ENCODE measurements at places on chromosomes 2 and 18.

- peak; percentile 63 for DNase-seq
Observed at GRCh38 chr18:47215554-47216138, 35.8 kb downstream of the SKOR2 start.

GRCh38 chr2:135048122-135048521 lies 875 bp upstream of the MAP3K19 start:
- no peak for DNase-seq

DNA sequence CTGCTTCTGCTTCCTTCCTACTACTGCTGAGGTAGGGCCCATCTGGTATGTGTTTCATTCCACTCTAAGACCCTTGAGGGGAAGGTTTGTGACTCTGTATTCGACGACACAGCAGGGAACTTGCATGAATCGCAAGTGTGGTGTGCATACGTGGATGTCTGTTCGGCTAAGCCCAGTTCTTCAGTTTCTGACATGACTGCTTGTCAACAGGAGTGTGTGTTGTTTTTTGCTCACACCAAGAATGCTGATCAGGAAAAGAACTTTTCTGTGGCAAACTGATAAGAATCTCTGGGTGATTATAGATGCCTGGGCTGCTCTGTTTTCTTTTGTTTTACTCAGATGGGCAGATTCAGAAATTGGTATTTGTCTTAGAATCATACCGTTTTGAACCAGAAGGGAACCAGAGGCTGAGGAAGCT lies 22.0 kb downstream of the TNFRSF11A start:
- DNase-seq = no peak

- DNase-seq = no peak
Observed at GRCh38 chr18:7605705-7606104, 38.6 kb downstream of the PTPRM start.

- DNase-seq = peak; percentile 54
Observed at GRCh38 chr2:151891566-151892194, 63.5 kb upstream of the ARL5A start.

- DNase-seq = no peak
Observed at GRCh38 chr2:76050196-76050595, 339.5 kb upstream of the GCFC2 start.

GRCh38 chr2:85974390-85974789 lies 85.6 kb upstream of the ST3GAL5 start:
- DNase-seq = peak; percentile 36

GRCh38 chr2:128585706-128586105 lies 267.0 kb upstream of the HS6ST1 start:
- peak; percentile 82 for DNase-seq

DNA sequence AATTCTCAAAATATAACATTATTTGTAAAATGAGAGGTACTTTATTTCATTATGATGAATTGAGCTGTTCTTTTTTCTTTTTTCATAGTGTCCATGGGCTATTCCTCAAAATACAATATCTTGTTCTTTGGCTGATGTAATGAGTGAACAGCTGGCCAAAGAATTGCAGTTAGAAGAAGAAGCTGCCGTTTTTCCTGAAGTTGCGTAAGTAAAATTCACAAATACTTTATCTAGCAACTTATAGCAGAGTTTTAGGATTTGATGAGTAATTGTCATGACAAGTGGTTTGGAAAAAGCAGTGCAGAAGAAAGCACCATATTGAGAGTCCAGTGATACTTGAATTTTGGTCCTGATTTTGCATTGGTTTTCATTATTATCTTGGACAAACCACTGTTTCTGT lies 9.8 kb downstream of the RIOK3 start:
- no peak for DNase-seq

DNA sequence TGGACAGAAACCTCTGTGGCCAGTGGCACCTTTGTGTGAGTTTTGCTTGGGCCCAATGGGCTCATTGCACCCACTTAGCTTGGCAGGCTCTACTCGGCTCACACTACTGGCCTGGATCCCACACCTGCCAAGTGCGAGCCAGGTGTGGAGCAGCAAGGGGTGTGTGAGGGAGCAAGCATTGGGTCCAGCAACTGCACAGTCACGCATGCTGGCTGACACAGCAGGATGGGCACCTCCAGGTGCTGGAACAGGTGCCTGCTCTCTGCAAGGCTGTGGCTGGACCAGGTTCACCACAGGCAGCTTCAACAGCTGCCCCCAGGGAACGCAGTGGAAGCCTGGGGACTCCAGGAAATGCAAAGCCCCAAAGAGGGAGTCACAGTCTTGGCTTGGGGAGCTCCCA lies 94.2 kb downstream of the DOK6 start:
- no peak for DNase-seq

DNA sequence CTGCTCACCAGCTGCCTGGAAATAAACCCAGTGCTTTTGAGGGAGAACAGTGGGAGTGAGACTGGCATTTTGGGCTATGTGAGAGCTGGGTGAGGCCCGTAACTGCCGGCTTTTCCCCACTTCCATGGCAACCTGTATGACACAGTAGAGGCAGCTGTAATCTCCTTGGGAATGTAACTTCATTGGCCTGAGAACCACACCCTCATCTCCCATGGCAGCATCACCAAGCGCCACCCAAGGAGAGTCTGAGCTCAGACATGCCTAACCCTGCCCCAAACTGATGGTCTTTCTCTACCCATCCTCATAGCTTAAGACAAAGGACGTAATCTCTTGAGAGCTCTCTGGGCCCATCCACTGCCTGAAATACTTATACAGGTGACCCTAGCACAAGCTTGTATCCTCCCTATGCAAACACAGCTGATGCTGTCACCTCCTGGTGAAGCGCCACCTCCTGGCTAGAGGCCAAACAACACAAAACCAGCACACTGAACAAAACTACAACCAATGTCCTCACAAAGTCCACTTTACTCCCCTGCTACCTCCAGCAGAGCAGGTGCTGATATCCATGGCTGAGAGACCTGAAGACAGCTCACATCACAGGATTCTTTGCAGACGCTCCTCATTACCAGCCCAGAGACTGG lies 763.4 kb upstream of the NRXN1 start:
- DNase-seq = no peak

GRCh38 chr2:263022-263738 lies 652 bp downstream of the SH3YL1 start:
- no peak for DNase-seq

DNA sequence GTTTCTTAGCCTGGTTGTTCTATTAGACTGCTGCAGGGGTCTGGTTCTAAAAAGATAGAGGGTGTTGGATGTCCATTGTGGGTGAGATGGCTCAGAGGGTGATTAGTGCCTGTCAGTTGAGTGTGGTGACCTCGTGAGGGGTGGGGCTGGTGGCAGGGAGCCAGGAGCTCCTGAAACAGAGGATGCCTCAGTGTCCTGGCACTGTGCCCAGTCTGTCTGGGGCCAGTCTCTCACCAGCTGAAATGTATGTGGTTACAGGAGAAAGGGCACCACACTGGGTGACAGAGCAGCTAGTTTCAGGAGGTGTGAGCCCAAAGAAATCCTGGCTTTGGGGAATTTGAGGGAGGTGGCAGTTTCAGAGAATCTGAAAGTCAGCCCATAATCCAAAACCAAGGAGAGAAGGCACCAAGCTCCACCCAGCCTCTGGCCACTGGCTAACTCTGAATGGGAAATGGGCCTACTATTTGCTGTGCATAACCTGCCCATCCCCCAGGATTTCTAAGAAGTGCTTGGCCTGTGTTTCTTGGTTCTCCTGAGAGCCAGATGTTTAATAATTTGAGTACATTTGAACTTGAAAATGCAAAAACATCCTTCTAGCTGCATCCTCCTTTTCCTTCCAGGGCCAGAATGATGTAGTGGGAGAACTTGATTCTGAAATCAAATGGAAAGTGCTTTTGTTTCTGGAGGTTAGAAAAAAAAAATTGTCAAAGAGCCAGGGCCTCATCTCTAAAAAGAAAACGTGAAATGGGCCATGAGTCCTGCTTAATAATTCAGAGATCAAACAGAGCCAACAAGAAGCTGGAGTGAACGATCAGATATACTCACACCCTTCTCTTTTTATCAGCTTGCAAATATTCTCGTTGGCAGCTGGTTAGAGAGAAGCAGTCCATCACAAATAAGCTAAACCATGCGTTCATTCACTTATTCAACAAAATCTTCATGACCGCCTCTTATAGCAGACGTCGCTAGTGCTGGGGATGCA lies 92.3 kb downstream of the B3GNT2 start:
- DNase-seq = peak; percentile 29

- no peak for DNase-seq
Observed at GRCh38 chr2:120963997-120964705, 228.5 kb downstream of the GLI2 start.

DNA sequence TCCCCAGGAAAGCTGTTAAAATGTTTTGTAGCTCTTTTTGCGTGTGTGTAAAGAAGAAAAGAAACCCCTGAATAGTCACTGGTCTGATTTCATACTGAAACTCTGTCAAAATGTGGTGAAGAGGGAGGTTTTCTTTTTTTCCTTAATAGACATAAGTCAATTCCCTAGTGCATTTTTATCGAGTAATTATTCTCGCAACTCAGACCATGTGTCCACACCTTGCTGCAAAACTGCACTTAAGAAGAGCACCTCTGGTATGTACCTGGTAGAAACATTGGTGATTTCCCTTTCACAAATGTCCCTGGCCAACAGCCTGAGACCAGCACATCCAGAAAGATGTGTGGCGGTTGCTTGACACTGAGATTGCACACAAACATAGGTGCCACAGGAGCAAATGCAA lies 159.9 kb downstream of the ZNF521 start:
- DNase-seq = no peak

DNA sequence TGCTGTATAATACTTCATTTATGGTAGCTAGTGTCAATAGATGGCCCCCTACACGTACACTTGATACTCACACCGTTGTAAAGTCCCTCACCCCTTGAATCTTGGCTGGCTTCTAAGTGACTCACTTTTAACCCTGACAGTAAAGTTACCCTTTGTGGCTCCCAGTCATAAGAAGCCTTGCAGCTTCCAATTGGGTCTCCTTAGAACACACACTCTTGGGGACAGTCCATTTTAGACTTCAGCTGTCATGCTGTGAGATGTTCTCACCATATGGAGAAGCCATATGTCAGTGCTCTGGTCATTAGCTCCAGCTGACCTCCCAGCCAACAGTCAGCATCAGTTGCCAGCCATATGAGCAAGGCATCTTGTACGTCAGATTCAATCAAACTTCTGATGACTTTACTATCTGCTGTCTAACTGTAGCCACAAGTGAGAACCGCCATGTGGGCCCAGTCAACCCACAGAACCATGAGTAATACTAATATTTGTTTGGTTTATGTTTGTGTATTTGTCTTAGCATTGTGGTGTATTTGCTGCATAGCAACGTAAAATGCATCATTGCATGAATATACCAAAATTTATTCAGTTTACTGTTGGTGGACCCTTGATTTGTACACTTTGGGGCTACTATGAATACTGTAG lies 68.3 kb downstream of the PTPN4 start:
- no peak for DNase-seq

DNA sequence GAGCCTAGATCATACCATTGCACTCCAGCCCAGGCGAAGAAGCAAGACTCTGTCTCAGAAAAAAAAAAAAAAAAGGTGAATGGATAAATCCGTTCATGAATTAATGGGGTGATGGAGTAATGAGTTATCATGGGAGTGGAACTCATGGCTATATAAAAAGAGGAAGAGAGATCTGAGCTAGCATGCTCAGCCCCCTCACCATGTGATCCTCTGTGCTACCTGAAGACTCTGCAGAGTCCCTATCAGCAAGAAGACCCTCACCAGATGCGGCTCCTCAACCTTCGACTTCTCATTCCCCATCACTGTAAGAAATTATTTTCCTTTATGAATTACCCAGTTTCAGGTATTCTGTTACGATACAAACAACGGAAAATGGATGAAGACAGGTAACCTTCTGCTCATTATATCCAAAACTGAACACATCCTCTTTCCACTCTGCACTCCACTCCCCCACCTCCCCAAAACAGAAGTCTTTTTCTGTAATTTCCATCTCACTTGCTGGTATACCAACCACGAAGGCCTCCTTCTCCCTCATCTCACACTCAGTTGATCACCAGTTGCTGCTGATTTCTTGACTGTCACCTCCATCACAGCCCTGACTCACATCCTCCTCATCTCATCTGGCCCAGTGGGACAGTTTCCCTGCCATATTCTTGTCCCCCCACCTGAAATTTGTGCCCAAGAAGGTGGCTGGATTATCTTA lies 8.8 kb downstream of the RETREG2 start:
- DNase-seq = no peak

GRCh38 chr18:49668574-49669275 lies 106.9 kb downstream of the LIPG start:
- no peak for DNase-seq

DNA sequence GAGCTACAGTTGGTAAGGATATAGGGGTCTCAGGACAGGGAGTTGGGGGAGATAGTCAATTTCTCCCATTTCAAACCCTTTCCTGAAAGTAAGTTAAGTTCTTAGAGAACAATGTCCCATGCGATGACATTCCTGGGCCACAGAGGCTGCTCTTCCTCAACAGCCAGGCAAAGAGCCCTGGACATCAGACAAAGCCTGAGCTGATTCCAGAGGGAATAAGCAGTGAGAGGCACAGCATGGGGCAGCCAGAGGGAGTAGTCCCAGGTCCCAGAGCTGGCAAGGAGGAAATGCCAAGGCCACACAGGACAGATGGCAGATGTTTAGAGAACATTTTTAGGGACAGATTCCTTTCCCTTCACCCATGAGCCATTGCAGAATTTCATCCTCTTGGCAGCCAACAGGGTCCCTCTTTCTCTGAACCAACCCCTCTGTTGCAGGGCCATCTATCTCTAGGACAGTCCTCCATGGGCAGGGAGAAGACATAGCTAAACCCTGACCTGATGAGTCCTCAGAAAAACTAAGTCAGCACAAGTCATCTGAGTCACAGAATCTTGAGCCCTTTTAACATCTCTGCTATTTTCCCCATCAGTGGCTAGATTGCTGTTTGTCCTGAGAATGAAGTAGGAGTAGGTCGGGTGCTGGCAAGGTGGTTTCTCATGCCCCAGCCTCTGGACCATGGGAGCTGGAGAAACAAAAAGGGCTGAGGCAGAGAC lies 81.6 kb upstream of the STPG4 start:
- no peak for DNase-seq

DNA sequence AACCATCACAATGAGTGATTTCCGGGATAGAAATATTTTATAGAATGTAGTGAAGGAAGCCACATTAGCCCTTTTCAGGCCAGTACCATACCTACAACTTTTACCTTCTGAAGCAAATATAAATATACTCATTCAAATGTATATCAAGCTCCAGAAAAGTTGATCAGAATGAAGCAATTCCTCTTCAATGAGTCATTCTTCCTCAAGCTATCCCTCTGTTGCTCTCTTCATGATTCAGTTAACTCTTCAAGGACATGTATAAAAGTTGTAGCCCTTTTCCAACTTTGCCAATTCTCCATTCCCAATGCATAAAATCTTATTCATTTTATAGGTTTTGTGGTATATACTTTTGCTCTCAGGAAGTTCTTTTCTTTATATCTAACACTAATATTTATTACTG lies 242.1 kb upstream of the RGPD4 start:
- no peak for DNase-seq

DNA sequence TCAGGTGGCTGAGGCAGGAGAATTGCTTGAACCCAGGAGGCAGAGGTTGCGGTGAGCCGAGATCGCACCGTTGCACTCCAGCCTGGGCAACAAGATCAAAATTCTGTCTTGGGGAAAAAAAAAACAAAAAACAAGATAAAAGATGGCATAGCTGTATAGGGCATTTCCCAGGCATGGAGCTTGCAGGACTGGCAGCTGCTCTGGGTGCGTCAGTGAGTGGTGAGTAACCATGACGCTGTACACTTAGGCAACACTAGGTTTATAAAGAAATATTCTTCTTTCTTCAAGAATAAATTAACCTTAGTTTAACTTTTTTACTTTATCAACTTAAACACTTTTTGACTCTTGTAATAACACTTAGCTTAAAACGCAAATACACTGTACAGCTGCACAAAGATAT lies 15.4 kb downstream of the TGOLN2 start:
- no peak for DNase-seq
